Glutamatergic neuron (in vitro differentiated cells): ENCODE measurements at places on chromosomes 16 and 17. TPM values are rescaled to one million over a fixed set of nuclear protein-coding genes. Genes with fewer than 3 reads are reported as not detected.

Gene PRR35
- total RNA-seq = not detected

Gene TNFRSF17
- not detected for total RNA-seq

Gene PRSS53
- total RNA-seq = 20.4 TPM

Gene MAP2K6
- total RNA-seq = 28.3 TPM

Gene GAN
- total RNA-seq = 14.4 TPM

Gene OR1D5
- not detected for total RNA-seq

Gene TBC1D3E
- total RNA-seq = not detected

Gene RHOT2
- total RNA-seq = 208 TPM

Gene COX10
- total RNA-seq = 18.7 TPM

Gene CCL5
- not detected for total RNA-seq
